ENCODE measurements at places on chromosomes 6 and 20. TPM values are rescaled to one million over a fixed set of nuclear protein-coding genes. Genes with fewer than 3 reads are reported as not detected.

DNA sequence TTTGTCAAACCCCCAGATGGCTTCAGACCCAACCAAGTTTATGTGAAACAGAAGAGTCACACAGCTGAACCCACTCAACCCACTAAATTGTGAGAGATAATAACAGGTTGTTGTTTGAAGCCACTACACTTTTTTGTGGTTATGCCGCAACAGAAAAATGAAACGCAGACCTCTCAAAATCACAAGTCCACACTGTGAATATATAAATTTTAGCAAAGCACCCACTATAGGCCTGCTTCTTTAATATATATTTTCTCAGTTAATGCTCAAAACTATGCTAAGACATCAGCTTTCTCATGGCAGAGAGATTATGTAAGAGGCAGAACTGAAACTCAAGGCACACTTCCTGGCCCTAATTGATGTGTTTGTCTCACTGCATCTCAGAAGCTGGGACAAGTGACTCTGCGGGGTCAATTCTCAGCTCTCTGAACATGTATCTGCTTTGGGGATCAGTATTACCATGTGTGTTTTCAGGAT lies 27.7 kb downstream of the MAP3K5 start:
- H3K4me3 ChIP-seq: peak overlapping the region; percentile 25
- H3K27me3 ChIP-seq: no peaks in the 10 kb centered on the region
- peak overlapping the region; percentile 3 for H3K27ac ChIP-seq
- no peaks in the 10 kb centered on the region for H3K36me3 ChIP-seq

The TSHZ2 gene
- total RNA-seq: 1.6 TPM

The GRM1 gene
- not detected for total RNA-seq

- H3K36me3 ChIP-seq: peaks cover 66% of the 10 kb centered on the region
- no peak overlapping the region for H3K4me3 ChIP-seq
- no peaks in the 10 kb centered on the region for H3K27me3 ChIP-seq
- peaks cover 27% of the 10 kb centered on the region for H3K4me1 ChIP-seq
- H3K27ac ChIP-seq: no peak overlapping the region
Measured at GRCh38 chr20:44997668-44998067, 31.4 kb downstream of the STK4 start.

DNA sequence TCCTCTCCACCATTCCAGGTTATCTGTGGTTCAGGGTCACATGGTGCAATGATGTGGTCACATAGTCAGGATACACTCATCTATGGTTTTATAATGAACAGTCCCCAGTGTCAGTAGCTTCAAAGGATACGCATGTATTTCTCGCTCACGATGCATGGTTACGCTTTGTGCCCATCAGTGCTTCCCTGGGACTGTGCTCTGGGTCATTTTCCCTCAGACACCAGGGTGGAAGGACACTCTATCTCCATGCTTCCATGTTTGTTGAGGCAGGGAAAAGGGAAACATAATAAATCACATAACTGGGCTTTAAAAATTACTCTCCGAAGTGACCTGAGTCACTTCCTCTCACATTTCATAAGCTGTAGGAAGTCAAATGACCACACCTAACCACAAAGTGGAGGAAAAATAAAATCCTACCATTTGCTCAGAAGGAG lies 394.8 kb upstream of the NOX3 start:
- H3K4me3 ChIP-seq: no peak overlapping the region
- no peaks in the 10 kb centered on the region for H3K27me3 ChIP-seq
- no peak for DNase-seq
- H3K27ac ChIP-seq: no peak overlapping the region
- H3K4me1 ChIP-seq: no peaks in the 10 kb centered on the region
- no peaks in the 10 kb centered on the region for H3K36me3 ChIP-seq

The PLCB4 gene
- not detected for total RNA-seq
